PC-3 (cell line): ENCODE measurements at places on chromosomes 4 and X. TPM values are rescaled to one million over a fixed set of nuclear protein-coding genes. Genes with fewer than 3 reads are reported as not detected.

The PAGE4 gene
- not detected in 2 replicates for total RNA-seq

- no peak overlapping the region for H3K27ac ChIP-seq
- no peak for DNase-seq
- H3K27me3 ChIP-seq: no peaks in the 10 kb centered on the region
- no peaks in the 10 kb centered on the region; the same call in 1 of the 2 replicates for H3K4me1 ChIP-seq
Observed at GRCh38 chrX:105650986-105651385, 171.4 kb upstream of the NRK start.

- no peaks in the 10 kb centered on the region for H3K27me3 ChIP-seq
- peaks cover 11% of the 10 kb centered on the region for H3K4me1 ChIP-seq
- DNase-seq: peak; percentile 52
- H3K4me3 ChIP-seq: peak overlapping the region; percentile 88
- H3K36me3 ChIP-seq: no peaks in the 10 kb centered on the region
Observed at GRCh38 chr4:128812442-128813235, 3.1 kb downstream of the JADE1 start.

GRCh38 chrX:30570505-30570904 lies 7.1 kb downstream of the TASL start:
- peak; percentile 58 for DNase-seq
- peaks cover 13% of the 10 kb centered on the region for H3K4me1 ChIP-seq
- H3K27me3 ChIP-seq: no peaks in the 10 kb centered on the region
- H3K4me3 ChIP-seq: no peak overlapping the region
- H3K27ac ChIP-seq: no peak overlapping the region

DNA sequence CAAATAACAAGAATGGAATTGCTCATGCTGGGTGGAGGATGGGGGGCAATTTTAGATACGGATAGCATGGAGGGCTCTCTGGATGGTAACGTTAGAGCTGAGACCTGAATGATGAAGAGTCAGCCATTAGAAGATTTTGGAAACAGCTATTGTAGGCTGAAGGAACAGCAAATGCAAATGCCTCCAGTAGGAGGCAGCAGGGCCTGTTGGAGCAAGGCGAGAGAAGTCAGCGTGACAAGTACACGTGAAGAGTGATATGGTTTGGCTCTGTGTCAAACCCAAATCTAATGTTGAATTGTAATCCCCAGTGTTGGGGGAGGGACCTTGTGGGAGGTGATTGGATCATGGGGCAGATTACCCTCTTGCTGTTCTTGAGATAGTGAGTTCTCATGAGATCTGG lies 59.3 kb upstream of the SOD3 start:
- no peak overlapping the region for H3K4me3 ChIP-seq
- no peaks in the 10 kb centered on the region for H3K4me1 ChIP-seq
- H3K36me3 ChIP-seq: no peaks in the 10 kb centered on the region
- no peak overlapping the region for H3K27ac ChIP-seq
- peak; percentile 26 for DNase-seq
